MCF 10A (cell line): ENCODE measurements at places on chromosomes 6 and 20.

GRCh38 chr6:111715321-111715720, 109.6 kb upstream of the TRAF3IP2 start:
- DNase-seq, result no peak

- no peak for DNase-seq
Observed at GRCh38 chr20:53274807-53275206, 302.6 kb downstream of the TSHZ2 start.

DNA sequence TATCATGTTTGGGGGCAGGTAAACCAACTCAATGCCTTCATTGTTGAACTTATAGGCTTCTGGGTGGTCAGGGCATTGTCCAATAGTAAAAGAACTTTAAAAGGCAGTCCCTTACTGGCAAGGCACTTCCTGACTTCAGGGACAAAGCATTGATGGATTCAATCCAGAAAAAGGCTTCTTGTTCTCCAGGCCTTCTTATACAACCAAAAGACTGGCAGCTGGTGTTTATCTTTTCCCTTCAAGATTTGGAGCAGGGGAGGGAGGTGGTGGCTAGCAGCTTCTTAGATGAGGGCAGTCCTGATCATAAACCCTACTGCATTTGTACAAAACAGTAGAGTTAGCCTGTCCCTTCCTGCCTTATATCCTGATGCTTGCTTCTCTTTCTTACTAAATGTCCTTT, 57.5 kb downstream of the NCOA3 start:
- DNase-seq, result no peak

GRCh38 chr6:145761584-145761983, 26.3 kb upstream of the EPM2A start:
- DNase-seq, result no peak

DNA sequence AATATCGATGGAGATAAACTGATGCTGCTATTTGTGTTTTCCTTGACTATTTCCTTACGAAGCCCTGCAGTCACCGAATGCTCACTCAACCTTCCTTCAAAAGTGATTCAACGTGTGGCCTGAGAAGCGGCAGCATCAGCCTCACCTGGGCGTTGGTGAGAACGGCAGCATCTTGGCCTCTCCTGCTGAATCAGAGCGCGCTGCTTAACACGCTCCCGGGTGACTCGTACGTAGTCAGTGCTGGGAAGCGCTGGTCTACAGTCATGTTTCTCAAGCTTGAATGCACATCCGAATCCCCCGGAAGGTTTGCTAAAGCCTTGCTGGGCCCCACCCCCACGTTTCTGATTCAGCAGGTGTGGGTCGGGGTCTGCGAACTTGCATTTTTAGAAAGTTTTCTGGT, 214.1 kb upstream of the RREB1 start:
- DNase-seq, result peak; percentile 21
